ENCODE measurements at places on chromosomes 2 and 18.

DNA sequence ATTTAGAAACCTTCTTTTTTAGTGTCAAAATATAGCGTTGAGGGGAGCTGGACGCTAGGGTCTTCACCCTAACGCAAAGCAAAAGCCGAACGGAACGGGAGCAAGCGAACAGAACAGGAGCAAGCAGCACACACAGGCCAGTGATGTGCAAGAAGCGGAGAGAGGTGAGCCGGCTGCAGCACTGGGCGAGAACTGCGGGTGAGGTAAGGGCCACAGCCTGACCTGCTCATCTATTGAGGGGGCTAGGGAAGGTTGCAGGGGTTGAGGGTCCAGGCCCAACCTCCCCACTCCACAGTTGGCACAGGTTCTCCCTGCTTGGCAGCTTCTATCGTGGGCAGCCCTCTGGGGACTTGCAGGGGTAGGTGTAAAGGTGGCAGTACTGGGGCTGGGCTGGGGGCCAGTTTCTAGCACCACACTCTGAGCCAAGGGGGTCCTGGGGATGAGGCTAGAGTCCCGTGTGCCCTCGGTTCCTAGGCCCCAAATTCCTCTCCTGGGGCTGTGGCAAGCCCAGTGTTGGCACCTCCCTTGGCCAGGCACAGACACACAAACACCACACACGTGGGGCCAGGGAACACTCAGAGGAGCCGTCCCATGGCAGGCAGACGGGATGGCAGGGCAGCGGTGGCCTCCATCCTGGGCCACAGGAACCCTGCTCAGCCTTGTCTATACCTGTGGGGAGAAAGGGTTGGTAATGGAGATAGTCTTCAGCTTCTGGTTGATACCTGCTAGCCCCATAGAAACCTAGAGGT, 1.2 kb upstream of the ABCB6 start:
- DNase-seq: no peak

DNA sequence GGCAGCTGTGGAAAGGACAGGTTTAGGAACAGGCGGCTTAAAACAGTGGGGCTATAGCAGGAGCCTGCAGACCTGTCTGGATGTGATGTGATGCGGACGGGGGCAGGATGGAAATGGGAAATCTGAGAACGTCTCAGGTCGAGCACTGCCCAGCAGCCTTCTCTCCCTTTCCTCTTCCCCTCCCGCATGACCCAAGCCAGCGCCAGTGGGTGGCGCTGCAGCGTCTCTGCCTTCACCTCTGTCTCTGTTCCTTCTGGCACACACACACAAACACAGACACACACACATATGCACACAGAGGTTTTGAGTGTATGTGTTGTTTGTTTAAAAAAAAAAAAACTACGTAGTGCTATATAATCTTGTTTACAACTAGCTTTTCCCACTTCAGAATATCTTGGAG, 82.0 kb upstream of the SLC66A3 start:
- no peak for DNase-seq

- no peak for DNase-seq
Observed at GRCh38 chr2:184444217-184444616, 154.1 kb upstream of the ZNF804A start.

DNA sequence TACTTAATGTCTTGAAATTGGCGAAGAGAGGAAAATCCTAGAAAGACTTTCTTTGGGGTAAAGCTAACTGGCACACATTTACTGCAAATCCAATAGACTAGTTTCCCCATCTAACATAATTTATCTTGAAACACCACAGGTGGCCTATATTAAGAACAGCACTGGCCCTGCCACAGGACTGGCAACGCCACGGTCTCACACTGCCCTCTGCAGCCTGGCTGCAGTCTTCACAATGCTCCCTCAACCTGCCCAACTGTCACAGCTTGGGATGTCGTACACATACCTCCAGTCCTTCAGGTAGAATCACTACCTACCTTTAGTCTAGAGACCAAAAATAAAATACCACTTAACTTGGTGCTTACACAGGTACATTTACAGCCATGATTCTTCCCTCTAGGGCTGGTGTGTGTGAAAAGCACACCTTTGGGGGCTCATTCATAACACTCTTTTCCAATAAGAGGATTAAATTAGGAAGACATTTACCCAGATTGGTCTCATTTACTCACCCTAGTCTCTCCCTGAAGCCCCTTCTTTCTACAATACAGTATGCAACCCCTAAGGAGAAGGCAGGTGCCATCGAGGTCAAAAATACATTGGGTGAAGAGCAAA, 222.2 kb downstream of the C1D start:
- DNase-seq: no peak

DNA sequence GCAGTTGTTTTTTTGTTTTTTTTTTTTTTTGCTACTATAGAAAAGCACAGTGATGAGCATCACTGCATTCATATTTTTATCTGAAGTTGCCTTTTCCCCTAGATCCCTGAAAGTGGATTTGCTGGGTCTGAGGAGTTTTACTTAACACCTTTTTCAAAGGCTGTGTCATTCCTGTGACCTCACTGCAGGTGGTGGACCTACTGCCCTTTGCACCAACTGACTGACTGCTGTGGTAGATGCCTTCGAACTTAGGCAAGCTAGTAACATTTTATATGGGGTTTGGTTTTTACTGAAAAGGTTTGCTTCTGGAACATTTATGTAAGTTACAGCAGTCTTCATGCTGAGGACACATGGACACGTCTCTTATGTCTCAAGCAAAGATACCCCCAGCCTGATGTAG, 36.2 kb downstream of the SPTBN1 start:
- DNase-seq: no peak

DNA sequence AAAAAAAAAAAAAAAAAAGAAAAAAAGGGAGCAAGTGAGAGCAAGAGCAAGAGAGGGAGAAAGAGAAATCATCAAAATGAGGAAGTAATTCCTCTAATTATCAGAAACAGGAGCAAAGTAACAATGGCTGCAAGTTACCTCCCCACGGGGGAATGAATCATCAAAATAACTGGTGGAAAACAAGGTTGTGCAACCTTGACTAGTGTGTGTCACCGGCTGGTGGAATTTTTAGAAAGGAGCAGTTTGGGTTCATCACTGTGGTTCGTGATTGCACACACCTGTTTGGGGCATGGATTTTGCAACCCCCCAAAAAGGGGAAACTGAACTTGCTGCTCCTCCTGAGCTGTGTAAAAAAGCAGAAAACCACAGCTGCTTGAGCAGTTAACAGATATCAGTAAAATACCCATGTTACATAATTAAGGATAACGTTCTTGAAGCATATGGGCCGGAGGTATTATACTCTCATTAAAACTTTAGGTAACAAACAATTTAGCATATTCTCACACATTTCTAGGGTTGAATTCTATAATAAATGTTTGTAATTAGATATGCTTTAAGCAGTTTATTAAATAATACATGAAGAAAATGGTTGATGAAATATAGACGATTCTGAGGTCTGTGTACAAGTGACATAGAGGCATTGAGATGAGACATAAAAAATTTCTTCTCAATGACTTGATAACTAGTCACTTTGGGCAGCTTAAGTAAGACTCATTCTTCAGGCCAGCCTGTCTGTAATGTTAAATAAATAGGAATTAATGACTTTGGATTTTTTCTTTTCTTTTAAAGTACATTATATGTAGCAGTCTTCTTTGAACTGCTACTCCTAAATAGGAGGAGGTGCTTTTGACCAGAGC, 184.2 kb upstream of the ZEB2 start:
- no peak for DNase-seq

DNA sequence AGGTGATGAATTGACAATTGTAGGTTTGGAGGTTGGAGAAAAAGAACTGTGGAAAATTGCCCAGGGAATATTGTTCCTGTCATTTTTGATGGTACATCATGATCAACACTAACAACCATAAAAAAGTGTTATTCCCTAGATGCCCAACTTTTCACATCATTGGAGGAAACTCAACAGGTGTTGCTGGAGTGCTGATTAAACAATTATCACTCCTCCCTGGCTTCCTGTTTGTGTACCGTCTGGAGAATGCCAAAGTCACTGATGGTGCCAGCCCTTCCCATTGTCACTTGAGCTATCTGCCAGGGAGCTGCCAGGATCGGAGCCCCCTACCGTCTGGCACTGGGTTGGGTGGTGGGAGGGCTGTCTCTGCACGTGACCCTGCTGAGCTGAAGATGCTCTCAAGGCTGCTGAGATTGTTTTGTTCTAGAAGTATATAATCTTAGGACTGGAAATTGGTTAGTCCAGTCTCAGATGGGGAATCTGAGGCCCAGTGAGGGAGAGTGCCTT, 156.9 kb downstream of the PRKCE start:
- no peak for DNase-seq

DNA sequence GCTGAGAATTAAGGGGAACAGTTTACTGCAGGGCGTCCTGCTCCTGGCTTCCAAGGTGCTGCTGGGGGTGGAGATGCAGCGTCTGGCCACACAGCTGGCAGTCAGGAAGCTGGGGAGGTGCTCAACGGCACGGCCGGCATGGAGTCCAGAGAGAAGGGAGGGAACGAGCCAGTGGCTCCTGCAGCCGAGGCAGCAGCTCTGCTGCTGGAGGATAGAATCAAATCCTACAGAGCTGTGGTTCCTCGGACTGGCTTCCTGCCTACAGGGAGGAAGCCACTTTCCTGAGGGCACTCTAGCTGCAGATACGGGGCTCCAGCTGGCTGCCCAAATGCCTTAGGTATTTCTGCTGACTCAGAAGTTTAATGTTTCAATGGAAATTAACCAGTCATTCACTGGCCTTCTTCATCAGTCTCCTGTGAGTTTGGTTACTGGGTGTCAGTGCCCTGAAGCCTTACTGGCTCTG, 266.3 kb downstream of the TWIST2 start:
- no peak for DNase-seq

GRCh38 chr2:56017784-56018183, 94.2 kb upstream of the EFEMP1 start:
- no peak for DNase-seq

- no peak for DNase-seq
Observed at GRCh38 chr2:204201507-204201906, 264.9 kb downstream of the ICOS start.

DNA sequence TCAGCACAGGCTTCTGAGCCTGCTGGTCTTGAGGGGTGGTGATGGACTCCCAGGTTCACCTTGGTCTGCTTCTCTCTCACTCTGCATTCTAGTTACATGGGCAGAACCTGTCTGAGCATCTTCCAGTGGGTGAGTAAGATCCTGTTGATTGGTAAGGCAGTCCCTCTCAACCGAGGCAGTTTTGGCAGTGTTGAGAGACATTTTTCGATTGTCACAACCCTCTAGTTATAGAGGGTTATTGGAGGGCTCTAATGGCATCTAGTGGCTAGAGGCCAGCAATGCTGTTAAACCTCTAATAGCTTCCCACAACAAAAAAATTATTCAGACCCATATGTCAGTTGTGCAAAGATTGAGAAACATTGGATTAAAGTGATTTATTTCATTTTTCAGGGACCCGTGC, 9.3 kb upstream of the MGAT5 start:
- DNase-seq: no peak

GRCh38 chr2:183088061-183088460, 9.5 kb downstream of the DUSP19 start:
- DNase-seq: no peak

GRCh38 chr2:150495993-150496627, 8.6 kb upstream of the RND3 start:
- DNase-seq: no peak

DNA sequence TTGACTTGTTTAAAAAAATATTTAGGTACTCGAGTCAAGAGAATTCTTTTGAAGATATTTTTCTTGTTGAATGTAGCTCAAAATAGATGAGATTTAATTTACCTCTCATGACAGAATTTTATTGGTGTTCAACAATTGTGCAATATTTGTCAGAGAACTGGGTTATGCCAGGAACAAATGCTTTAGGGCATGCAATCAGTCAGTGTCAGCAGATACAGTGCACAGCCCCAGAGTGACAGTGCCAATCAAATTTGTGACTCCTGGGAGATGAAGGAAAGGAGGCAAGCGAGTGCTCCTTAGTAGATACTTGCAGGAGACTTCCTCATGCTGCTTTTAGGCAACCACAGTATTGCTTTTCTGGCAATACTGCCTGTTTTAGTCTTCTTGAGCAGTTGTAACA, 81.2 kb upstream of the DSEL start:
- no peak for DNase-seq

DNA sequence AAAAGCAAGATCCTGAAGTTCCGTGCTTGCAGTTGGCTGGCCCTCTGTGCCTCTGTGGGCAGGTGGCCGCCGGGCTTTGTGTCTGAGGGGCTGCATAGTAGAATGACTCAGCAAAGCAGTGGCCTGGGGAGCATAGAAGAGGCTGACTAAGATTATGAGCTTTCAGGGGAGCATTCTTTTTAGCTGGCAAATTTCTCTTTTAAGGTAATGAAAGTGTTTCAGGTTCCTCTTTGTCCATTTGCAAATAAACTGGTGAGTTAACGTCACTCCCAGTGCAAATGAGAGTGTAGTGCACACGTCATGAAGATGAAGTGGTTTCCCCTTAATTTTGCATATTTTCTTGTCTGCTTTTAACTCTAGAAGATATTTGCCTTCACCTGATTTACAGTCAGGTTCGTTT, 98.6 kb downstream of the BCL2L11 start:
- DNase-seq: no peak

GRCh38 chr2:133360190-133360589, 208.1 kb downstream of the NCKAP5 start:
- DNase-seq: no peak

DNA sequence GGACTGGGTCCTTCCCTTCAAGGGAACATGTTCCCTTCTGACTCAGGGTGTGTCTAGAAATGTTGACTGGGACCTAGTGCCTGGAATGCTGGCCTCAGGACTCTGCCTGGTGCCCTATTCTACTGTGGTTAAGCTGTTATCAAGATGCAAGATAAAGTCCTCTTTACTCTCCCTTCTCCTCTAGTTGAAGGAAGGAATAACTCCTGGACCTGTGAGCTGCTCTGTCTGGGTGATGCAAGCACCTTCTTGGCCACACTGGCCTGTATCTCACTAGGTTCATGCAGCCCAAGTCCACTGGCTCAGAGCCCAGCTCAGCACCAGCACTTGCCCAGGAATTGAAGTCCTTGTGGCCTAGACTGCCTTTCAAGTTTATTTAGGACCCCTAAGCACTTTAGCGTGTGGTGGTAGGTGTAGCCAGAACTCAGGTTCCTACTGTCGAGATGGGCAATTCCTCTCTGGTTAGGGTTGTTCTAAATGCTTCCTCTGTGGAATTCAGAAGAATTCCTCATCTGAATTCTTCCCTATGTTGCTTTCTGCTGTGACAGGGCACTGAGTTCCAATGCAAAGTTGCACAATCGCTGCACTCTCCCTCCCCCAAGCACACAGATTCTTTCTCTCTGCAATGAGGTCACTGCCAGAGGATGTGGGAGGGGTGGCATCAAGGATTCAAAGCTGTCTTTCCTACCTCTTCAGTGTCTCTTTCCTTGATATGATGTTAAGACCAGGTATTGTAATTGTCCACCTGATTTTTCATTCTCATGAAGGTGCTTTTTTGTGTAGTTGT, 54.7 kb downstream of the VWC2L start:
- no peak for DNase-seq

DNA sequence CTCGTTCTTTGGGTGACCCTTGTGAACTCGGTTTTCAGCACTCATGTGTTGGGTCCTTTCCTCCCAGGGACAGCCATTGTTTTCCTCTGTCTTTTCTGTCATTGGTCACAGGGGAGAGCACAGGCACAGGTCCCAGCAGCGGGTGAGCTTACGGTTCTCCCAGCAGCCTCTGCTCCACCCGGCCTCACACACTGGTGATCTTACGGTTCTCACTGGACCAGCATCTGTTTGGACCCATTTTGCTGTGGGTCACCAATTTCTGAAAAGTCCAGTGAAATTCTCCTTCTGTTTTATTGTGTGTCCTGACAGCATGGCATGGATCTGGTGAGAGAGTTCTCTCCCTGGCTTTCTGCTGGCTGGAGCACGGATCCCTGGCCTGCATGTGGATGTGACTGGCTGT, 49.8 kb upstream of the ANKRD62 start:
- DNase-seq: no peak

- DNase-seq: no peak
Observed at GRCh38 chr2:158518084-158518483, 61.3 kb downstream of the PKP4 start.

Measured in cortex of kidney (tissue), 1 donor.